ENCODE measurements at places on chromosomes 4 and X. TPM values are rescaled to one million over a fixed set of nuclear protein-coding genes. Genes with fewer than 3 reads are reported as not detected.

The GPC3 gene
- total RNA-seq: 18.6 TPM

The PAGE5 gene
- not detected for total RNA-seq

The TXK gene
- total RNA-seq: not detected

The DCTD gene
- total RNA-seq: 126 TPM

The ADRA2C gene
- 0.32 TPM for total RNA-seq
